ENCODE measurements at places on chromosomes 5 and 9.

DNA sequence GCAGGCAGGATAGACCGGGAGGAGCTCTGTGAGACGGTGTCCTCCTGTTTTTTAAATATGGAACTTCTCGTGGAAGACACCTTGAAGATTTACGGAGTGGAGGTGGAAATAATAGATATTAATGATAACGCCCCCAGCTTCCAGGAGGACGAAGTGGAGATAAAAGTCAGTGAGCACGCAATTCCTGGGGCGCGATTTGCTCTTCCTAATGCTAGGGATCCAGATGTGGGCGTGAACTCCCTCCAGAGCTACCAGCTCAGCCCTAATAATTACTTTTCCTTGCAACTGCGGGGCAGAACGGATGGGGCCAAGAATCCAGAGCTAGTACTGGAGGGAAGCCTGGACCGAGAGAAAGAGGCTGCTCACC lies 621 bp downstream of the PCDHGA11 start:
- DNase-seq: no peak

DNA sequence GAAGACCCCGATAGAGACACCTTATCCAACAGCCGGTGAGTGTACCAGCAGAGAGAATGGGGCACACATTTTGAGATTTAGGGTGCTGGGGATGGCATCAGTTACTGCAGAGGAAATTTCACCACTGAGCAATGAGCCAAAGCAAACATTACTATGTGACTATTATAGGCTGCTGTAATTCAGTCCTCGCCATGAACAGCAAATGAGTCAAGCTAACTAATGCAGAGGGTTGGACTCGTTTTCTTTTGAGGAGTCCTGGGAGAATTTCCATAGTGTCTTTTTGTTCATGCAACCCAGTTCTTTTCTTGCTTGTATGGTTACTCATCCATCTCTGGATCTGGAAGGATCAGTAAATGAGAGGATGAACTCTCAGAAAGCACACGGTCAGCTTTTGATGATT lies 323.8 kb downstream of the PSAT1 start:
- DNase-seq: no peak

GRCh38 chr9:7117676-7118561 lies 360.1 kb downstream of the KDM4C start:
- no peak for DNase-seq

GRCh38 chr5:3994628-3995027 lies 399.0 kb downstream of the IRX1 start:
- no peak for DNase-seq

DNA sequence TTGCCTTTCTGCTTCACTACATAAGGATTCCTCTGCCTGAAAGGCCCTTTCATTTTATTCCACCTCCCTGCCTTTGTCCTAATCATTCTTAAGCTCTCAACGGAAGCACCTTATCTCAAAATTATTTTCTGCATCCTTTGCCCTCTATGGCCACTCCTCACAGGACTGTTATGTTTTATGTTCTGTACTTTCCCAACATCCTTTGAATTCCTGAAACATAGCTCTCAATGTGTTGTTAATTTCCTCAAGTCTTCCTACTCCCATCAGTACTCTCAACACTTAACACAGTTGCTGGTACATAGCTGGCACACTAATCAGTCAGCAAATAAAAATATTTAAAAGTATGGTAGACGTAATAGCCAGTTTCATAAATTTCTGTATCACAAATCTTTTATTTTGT lies 193.0 kb downstream of the RFX3 start:
- no peak for DNase-seq

- no peak for DNase-seq
Observed at GRCh38 chr5:176416965-176417364, 626 bp upstream of the CLTB start.

DNA sequence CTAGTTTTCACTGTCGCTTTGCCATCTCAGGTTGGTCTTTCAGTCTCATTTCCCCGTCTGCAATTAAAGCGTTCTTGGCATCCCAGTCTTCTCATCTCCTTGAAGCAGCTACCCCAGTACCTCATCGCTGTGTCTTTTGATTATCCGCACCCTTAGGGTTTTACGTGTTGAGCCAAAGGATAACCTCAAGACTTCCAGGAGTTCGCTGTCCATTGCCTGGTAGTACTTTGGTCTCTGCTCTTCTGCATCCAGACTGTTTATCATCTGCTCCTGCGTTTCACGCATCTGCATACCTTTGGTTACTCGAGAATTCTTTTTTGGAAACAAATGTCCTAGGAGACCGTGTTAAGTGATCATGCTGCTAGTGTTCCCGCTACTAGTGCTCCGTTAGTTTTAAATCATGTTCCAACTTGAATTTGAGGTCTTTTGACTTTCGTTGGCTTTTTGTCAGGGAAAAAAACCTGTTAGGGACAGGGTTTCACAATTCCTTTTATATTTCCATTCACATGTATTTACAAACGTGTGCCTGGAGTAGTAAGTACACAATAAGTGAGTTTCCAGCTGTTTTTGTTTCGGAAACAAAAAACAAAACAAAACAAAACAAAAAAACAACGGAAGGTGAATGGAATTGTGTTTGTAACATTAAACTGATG lies 888 bp downstream of the RABGAP1 start:
- DNase-seq: no peak

DNA sequence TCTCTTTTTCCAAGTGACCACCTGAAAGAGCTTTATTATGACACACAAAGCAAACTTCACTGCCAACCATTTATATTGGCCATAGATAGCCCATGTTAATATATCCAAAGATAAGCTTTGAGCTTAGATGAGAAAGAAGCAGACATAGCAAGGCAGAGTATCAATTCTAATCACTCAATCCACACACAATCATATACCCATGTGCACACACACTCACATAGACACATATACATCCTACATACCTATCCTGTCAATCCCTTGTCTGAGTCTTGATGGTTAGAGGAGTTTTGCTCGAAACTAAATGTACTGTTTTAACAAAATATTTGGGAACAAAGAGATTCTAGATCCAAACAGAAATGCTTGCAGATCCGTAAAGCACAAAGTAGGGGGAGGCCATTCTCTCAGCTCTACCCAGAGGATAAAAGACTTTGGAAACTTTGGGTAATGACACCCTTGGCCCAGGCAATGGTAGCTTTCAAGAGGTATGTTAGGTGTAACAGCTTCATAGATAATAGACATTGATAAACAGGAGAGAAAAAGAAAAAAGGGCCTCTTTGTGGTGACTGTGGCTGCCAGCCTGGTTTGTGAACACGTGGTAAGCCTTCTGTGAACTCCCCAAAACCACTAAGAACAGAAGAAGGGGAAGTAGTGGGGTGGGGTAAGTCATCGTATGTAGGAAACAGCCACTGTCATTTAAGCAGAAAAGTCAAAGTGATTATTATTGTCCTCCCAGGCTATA lies 121.6 kb downstream of the TLR4 start:
- no peak for DNase-seq

DNA sequence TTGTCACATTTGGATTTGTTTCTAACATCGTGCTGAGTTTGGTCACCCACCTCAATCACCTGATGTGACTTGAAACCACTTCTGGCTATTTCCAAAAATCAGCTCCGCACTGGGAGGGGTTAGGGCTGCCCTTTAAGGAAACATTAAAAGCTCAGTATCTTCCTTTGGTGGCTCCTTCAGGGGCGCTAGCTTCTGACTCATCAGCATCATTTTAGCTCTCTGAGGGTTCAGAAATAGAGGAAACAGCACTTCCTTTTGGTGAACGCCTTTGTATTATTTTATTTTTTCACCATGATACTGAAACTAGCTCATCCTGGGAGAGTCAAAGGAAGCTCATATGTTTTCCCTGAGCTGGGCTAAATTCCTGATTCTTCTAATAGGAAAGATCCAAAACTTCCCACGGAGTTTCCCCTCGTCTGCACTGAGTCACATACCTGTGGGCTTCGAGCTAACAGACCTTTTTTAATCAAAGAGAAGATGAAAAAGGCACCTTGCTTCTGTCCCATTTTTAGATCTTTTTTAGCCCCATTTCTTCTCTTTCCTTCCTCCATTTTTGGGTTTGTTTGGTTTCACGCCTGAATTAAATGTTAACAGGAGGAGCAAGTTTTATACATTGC lies 48.2 kb downstream of the ROPN1L start:
- no peak for DNase-seq

DNA sequence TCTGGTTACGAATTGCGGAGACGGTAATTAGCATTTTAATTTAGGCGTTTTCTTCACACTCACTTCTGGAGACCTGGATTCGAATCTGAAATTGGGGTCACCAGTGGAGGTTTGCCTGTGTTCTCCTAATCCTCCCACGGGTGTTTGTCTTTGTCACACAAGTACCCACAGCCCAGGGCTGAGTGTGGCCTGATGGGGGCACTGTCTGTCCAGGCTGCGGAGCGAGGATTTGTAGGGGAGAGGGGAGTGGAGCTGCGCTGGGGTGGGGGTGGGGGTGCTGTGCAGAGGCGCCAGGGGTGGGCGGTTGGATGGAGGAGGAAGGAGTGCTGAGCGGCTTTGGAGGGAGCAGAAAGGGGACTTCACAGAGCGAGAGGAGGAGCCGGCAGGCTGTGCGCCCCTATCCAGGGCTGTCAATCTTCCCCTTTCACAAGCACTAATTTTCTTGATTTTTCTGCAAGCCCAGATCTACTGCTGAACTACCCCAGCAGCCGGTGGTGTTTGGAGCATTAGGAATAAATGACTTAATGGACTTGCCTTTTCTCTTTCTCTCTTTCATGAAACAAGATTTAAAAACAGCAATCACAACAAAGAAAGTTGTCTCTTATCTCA lies 53.1 kb downstream of the TSPAN17 start:
- DNase-seq: no peak

DNA sequence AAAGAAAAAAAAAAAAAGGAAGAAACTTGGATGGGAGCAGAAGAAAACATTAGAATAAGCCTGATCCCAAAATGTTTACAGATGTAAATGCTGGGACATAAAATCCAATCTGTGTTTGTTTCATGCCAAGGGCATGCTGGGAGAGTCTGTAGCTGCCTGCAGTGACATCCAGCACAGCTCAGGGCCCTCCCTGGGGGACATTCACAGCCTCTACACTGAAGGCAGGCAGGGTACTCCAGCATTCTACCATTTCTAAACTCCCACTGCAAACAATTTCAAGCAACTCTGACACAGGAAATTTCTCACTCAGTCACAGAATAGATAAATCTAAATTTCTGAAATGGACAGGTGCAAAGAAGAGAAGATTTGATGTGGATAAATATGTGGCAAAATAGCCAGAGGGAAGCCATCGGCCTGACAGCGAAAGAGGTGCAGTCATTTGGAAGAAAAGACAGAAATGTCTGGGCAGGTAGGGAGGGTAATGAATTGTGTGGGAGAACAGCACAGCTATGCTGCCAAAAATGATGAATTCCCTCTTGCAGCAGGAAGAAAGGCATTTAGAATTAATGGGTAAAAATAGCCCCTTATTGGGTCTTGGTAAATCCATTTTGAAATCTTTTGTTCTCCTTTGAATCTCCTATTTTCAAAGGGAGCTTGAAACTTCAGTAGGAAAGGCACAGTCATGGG lies 199.4 kb downstream of the MED10 start:
- DNase-seq: no peak

- no peak for DNase-seq
Observed at GRCh38 chr5:20618340-20618739, 630.3 kb upstream of the CDH18 start.

DNA sequence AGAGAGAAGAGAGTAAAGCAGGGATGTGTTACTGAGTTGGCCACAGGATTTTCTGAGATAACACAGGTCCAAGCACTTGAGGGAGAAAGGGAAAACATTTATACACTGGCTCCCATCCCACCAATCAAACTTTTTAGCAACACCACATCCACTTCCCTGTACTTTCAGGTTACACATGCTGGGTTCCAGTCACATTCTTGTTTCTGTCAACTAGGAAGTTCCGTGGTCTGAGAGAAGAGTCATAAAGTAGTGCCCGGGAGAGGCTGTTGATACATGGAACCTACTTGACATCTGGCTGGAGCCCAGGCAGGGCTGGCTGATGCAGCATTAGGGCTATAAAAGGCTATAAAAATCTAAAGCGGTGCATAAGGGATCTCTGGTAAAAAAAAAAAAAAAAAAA lies 473.9 kb upstream of the COX7C start:
- DNase-seq: no peak

- DNase-seq: no peak
Observed at GRCh38 chr5:114255260-114255659, 106.6 kb upstream of the KCNN2 start.

- DNase-seq: no peak
Observed at GRCh38 chr9:15104826-15105420, 194.7 kb upstream of the FREM1 start.

DNA sequence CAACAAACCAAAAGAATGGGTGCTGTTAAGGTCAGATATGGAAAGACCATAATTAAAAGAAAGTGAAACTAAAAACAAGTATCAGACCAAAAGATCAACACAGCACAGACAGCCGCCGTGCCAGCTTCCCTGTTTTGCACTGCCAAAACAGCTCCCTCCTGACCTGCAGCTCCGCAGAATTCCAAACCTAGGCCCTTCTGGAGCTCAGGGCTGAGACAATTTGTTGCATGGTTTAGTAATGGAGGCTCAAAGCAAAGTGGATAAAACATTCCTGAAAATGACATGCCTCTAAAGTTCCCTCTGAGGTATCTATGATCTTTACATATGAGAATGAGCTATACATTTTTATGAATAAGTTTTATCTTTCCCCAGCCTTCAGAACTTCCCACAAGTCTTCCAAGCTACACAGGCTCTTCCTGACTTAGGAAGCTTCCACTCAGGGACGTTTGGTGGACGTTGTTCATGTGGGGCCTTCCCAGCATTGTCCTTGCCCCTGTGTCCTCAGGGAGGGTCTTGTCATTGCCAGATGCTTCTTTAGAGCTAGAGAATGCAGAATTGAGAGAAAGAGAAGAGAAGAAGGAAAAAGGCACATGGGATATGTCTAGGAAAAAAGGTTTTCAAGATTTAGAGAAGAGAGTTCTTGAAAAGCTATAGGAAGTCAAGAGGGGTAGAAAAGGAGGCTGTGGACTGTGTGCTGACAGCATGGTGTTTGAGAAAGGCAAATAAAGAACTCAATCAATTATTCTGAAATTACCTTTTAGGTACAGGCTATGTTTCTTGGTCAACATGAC lies 28.4 kb upstream of the SSBP2 start:
- no peak for DNase-seq

DNA sequence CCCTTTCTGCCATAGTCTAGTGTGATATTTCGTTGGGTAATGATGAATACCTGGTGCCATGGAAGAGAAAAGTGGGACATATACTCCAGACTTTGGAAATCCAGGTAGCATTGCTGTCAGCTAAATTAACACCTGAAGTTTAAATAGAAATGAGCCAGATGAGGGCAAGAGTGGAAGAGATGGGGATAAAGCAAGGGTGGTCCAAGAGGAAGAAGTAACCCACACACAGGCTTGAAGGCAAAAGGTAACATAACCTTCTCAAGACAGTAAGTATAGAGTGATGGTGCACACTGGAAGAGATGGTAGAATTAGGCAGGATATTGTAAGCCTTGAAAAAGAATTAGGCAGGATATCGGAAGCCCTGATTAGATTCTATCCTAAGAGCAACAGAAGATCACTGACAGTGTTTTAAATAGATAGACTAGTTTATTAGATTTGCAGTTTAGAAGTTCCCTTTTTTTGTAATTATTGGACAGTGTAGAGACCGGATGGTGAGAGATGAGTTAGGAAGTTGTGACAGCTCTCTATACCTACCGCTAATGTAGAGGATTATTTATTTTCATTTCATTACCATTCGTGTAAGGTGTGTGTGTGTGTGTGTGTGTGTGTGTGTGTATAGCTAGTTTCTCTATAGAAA lies 16.8 kb downstream of the ANXA1 start:
- DNase-seq: no peak

GRCh38 chr9:37902796-37903646 lies 906 bp downstream of the SLC25A51 start:
- DNase-seq: no peak

- no peak for DNase-seq
Observed at GRCh38 chr5:158429564-158429963, 570.6 kb upstream of the CLINT1 start.
